ENCODE measurements at places on chromosomes 16 and 17.

- DNase-seq: no peak
Measured at GRCh38 chr17:59627770-59628171, 8.1 kb downstream of the CLTC start.

DNA sequence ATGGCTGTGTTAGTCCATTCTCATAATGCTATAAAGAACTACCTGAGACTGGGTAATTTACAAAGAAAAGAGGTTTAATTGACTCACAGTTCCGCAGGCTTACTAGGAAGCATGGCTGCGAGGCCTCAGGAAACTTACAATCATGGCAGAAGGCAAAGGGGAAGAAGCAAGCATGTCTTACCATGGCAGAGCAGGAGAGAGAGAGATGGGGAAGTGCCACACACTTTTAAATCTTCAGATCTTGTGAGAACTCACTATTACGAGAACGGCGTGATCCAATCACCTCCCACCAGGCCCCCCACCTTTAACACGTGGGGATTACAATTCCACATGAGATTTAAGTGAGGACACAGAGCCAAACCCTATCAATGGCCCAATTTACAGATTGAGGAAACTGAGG, 96.5 kb downstream of the SDK2 start:
- DNase-seq: no peak

DNA sequence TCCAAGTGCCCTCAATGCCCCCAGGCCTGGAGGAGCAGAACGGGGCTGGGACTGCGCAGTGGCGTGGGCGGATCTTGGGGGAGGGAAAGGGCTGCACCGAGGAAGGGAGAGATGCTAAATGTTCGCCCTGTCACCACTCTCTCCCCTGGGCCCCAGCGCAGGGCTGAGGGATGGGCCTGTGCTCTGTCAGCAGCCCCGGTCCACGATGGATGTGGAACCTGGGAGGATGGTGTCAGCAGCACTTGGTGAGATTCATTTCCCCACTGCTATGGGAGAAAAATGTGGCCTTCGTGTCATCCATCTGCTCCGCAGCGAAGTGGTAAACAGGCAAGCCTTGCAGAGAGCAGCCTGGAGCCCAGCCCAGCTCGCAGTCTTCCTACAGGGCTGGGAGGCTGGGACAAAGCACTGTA, 72.0 kb downstream of the TMEM132E start:
- DNase-seq: no peak

GRCh38 chr16:87728026-87728425, 37.8 kb downstream of the KLHDC4 start:
- DNase-seq: no peak

GRCh38 chr16:63981639-63982038, 1140.2 kb downstream of the CDH11 start:
- DNase-seq: no peak

DNA sequence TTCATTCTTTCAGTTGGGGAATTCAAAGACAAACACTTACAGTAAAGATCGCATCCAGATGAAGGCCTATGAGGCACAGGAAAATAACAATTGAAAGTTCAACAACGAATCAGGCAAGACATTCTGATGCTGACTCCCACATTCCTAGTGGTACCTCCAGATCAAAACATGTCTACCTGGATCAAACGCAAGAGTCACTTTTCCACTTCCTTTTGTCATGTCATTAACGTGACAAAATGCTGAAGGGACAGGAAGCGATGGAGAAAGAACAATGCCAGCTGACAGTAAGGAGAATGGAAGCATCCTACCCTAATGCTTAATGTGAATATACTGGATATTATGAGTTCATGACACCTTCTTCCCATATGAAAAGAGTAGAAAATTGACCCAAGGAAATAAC, 365.4 kb upstream of the CDH11 start:
- DNase-seq: no peak

DNA sequence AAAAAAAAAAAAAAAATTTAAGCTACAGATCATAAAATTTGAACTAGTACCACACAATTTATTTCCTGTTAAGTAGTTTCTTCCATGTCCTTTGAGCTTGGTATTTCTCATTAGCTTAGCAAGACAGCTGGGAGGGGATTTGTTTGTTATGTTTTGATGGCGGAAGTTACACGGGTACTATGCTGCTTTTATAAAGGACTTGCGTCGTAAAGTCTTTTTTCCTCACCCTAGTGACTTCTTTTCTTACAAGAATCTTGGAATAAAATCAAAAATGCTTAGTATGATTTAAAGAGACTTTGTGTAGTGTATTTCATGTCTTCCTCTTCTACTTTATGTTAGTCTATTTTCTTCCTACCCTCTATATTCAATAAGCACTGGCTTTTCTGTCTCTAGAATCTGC, 89.1 kb downstream of the NLK start:
- DNase-seq: no peak

DNA sequence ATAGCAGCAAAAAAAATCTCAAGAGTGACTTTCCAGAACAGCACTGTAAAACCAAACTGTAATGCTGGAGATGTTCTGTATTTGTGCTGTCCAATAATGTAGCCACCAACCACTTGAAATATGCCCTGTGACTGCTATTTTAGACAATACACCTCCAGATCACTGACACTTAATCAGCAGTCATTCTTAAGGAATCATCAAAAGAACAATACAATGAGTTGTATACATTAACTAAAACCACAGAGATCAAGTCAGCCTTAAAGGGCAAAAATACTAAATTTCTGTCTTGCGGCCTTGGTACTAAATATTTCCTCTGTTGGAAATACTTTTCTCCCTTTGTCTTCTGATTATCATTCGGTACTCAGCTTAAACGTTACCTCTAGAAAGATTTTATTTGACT, 33.6 kb upstream of the ANKFY1 start:
- no peak for DNase-seq

DNA sequence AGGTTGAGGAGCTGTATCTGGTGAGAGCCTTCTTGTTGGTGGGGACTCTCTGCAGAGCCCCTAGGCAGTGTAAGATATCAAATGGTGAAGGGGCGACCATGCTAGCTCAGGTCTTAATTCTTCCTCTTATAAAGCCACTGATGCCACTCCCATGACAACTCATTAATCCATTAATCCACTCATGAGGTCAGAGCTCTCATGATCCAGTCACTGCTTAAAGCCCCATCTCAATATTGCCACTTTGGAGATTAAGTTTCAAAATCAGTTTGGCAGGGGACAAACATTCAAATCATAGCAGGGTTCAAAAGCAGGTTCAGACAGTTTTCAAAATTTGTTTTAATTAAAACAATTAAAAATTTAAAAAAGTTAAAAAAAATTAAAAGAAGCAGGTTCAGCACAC, 13.1 kb upstream of the SPECC1 start:
- DNase-seq: no peak

- no peak for DNase-seq
Measured at GRCh38 chr17:16197276-16197675, 18.1 kb downstream of the NCOR1 start.

DNA sequence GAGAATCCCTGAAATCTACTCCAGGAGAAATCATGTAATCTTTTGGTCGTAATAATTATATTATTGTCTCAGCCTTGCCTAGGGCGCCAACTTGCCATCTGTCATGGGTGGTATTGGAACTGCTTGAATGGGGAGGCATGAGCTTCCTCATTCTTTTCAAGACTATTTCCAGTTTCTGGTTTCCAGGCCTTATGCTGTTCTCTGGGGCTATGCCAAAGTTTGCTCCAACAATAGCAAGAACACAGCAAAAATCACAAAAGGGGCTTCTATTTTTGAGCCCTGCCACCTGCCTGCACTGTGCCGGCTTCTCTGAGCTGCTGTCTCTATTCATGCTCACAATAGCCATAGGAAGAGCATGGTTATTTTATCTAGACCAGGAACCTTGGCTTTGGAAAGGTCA, 111.7 kb downstream of the SPECC1 start:
- no peak for DNase-seq

DNA sequence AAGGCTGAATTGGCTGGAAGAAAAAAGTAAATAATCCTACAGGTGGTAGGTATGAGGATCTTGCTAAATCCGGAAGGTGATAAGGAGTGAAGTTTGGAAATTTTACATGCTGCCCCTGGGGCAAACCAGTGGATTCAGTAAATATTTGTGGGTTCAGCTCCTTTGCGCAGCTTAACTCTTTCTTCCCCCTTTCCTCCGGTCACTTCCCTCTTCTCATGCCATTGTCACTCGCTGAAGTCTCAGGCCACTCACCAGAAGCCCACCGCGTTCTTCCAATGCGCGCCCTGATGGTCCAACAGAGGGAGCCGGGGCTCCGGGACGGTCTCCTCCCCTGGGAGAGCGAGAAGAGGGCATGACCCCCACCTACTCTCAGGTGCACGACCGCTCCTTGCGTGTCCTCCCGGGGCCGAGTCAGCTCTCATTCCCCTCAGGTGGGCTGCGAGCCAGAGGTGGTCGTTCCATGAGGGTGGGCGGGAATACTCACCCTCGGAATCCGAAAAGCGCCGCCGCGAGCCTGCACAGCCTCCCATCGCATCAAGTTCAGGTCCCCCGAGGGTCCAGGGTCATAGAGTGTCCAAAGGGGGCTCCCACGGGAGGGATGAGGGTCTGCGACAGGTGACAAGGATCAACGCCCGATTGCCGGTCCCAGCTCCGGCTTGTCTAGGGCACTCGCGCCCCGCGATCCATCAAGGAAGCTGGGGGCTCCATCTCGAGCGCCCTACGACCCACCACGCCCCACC, 474 bp downstream of the CLN3 start:
- peak; percentile 48 for DNase-seq

DNA sequence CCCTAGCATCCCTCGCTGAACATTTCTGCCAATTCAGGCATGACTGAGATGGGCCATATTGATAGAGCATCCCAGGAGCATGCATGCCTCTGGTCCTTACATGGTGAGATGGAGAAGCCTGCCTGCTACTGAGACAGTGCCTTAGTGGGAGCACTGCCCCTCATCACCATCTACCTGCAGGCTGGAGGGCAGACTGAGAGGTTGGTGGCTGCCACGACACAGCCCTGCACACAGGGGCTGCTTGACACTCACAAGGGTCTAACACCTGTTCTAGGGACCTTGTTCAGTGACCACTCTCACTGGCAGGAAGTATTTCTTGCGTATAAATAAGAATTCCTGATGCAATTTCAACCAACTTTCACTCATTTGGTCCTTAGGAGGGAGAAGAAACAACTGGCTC, 34.0 kb downstream of the WIPI1 start:
- no peak for DNase-seq

- no peak for DNase-seq
Measured at GRCh38 chr16:54152362-54153239, 134.0 kb downstream of the IRX3 start.

- no peak for DNase-seq
Measured at GRCh38 chr17:35529866-35530265, 7.6 kb downstream of the SLFN12L start.

- DNase-seq: no peak
Measured at GRCh38 chr16:89823087-89823823, 5.0 kb upstream of the SPIRE2 start.

DNA sequence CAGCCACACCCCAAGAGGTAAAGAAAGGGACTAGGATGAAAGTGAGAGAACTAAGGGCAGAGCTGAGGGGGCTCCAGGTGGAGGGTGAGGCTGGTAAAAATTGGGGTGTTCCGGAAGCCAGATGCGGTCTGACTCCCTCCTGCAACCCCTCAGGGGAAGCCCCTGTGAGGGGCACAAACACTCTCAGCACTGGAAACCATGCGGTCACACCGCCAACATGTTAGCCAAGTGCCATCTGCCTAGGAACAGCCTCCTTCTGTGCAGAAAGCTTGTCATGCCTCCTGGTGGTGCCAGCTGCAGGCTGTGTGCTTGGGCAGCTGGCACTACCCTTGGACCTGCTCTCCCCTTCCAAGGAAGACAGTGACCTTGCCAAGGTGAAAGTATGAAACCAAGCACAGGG, 83.5 kb upstream of the RPL38 start:
- DNase-seq: no peak

GRCh38 chr16:1993731-1994131, 4.0 kb downstream of the SYNGR3 start:
- no peak for DNase-seq

DNA sequence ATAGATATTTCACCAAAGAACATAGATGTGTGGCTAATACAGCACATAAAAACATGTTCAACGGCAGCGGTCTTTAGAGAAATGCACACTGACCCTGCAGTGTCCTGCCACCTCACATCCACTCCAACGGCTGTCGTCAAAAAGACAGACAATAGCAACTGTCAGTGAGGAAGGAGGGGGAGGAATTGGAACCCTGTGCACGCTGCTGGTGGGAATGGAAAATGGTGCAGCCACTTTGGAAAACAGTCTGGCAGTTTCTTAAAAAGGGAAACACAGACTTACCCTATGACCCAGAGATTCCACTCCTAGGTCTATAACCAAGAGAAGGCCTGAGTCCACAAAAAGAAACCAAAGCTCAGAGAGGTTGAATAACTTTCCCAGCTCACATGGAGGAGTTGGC, 7.7 kb downstream of the CEP295NL start:
- DNase-seq: no peak

DNA sequence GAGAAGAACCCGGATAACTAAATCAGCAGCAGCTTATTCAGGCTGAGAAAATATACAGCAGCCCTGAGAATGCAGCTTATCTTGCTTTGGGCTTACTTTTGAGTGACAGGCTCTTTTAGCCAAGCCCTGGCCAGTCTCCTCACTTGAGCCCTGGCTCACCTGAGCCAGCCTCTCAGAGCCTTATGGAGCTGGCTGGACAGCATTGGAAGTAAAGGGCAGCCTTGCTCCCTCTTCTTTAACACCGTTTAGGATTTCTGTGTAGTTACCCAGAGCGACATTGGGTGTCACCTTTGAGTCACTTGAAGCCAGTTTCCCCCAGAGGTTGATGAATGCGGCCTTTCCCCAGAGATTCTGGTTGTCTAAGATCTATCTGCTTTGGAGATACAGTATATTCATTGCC, 7.7 kb upstream of the NPIPB2 start:
- DNase-seq: peak; percentile 23

- peak; percentile 56 for DNase-seq
Measured at GRCh38 chr17:47789611-47790561, 31.7 kb downstream of the OSBPL7 start.

- no peak for DNase-seq
Measured at GRCh38 chr16:9102943-9103342, 11.5 kb downstream of the HAPSTR1 start.

- peak; percentile 35 for DNase-seq
Measured at GRCh38 chr16:7344830-7345780, 12.5 kb downstream of the RBFOX1 start.

- DNase-seq: no peak
Measured at GRCh38 chr16:56350491-56351405, 74.6 kb downstream of the AMFR start.

DNA sequence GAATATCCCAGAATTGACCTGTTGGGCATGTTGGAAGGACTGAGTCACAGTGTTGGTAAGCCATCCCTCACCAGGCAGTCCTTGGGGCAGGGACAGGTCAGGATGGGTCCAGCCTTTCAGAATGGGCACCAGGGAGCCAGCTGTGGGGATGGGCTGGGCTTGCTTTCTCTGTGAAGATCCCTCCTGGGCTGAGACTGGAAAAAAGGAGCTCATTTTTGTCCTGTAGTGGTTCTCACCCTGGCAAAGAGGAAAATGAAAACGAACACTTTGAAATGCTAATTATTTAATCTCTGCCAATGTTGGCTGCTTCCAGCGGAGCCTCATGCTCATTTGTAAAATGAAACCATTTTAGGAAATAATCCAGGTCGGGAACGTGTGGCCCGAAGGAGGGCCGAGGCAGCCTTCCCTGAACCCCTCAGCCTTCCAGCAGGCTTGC, 237.5 kb upstream of the SALL1 start:
- no peak for DNase-seq
